Skin of body (tissue), 3 donors: ENCODE measurements at places on chromosomes 12 and 14. TPM values are rescaled to one million over a fixed set of nuclear protein-coding genes. Genes with fewer than 3 reads are reported as not detected.

- no peak for DNase-seq
Observed at GRCh38 chr12:2876431-2877046, 435 bp downstream of the FOXM1 start.

GNB3 gene
- 2.2 TPM for total RNA-seq

DNA sequence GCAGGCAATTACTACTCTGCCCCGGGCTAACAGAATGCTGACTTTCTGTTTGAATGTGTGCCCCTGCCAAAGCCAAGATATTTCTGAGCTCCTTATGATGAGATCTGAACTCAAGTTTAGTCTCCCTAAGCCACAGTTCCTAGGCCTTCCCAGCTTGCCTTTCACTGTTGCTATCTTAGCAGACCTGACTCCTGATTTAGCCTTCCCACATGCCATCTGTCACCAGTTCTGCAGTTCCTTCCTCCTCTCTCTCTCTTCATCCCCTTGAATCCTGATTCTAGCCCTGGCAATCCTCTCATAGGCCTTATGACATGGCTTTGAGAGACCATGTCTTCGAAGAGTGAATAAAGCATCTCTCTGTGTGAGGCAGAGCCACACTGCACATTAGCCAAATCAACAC lies 12.5 kb upstream of the SAMD4A start:
- no peak for DNase-seq

GRCh38 chr12:58509116-58509885 lies 411.0 kb downstream of the LRIG3 start:
- DNase-seq: no peak

SALL2 gene
- total RNA-seq: 4.9 TPM

FOXN4 gene
- 0.10 TPM for total RNA-seq

DNA sequence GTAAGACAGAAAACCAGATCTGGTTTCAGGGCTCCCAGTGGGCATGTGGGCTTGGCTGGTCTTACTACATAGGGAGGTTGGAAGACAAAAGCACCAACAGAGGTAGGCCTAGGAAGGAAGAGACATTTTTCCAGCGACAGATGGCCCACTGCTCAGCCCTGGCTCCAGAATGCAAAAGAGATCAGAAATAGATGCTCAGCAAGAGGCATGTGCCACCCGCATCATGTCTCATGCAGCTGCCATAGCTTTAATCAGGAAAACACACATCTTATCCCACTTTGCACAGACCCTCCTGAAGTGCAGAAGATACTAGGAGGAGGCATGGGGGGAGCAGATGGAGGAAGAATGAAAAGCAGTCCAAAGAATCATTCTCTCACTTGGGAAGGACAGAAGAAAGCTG lies 25.3 kb downstream of the VASH1 start:
- no peak for DNase-seq

DNA sequence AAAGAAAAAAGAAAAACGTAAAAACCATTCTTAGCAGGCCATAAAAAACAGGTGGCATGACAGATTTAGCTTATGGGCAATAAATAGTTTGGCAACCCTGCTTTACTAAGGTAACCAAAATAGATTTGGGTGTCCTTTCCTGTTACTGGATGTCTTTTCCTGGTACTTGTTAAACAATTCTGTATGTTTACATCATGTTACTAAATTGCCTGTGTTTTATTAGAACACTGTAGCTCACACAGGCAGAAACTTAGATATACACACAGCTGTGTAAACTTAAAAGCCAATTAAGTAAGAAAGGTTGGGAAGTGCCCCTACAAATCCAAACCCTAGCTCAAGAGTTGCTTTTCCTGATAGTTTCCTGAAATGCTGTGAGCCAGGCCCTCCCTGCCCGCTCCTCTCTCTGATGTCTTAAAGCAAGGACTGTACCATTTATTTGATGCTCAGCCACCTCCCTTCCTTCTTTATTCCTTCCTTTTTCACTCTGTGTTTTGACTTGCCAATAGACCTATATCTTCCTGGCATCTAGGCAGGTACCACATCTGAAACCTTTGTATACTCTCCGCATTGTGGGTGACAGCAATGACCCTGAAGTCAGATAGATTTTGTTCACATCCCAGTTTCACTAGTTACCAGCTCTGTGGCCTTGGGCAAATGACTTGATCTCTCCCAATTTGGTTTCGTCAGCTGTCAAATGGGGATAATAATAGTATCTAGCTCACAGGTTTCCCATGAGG lies 3.7 kb upstream of the CAMKK2 start:
- DNase-seq: no peak

DNA sequence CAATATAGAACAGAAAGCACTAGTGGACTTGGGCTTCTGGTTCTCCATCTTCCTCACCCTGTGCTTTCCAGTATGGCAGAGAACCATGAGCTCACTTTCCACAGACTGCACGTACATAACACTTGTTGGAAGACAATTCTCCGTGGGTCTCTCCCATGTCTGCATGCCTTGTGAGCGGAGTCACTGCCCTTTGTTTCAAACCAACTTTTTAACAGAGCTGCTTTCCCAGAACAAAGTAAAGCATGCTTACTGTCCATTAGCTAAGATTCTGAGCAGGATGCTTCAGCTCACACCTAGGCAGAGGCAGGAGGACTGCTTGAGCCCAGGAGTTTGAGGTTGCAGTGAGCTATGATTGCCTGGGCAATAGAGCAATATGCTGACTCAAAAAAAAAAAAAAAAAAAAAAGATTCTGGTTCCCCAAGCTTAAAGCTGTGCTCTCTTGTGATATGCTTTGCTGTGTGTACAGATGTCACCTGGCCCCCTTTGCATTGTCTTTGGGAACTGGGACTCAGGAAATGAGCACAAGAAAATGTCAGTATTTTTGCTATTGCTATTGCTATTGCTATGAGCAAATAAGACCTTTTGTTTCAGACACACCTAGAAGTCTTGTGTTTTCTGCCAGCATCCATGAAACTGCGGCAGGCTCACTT lies 54.6 kb upstream of the PTGR2 start:
- DNase-seq: no peak

DNA sequence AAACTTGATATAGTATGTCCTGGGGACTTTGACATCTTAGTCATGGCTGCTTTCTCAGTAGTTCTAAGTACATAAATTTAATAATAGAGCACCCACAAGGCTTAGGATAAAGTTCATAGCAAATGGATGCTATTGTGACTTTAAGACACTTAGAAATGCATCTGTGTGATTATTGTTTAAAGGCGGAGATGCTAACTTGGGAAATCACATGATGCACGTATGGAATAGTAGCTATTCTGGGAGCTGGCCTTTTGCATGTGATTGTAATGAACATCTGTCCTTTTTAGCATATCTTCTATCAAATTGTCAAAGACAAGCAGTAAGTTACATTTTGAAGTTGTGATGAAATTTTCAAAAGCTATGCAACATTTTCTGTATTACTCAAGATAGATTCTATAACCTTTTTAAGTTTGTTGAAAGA lies 46.7 kb upstream of the ATP2A2 start:
- no peak for DNase-seq

GRCh38 chr12:27460471-27460978 lies 14.0 kb downstream of the SMCO2 start:
- no peak for DNase-seq

- DNase-seq: no peak
Observed at GRCh38 chr12:21559855-21560569, 33.9 kb downstream of the SPX start.

- no peak for DNase-seq
Observed at GRCh38 chr12:79939728-79940310, 4.9 kb upstream of the PPP1R12A start.

- no peak for DNase-seq
Observed at GRCh38 chr12:85733221-85733840, 102.9 kb downstream of the RASSF9 start.

IGF1 gene
- 14.0 TPM for total RNA-seq

LTBP2 gene
- 18.8 TPM for total RNA-seq

DNA sequence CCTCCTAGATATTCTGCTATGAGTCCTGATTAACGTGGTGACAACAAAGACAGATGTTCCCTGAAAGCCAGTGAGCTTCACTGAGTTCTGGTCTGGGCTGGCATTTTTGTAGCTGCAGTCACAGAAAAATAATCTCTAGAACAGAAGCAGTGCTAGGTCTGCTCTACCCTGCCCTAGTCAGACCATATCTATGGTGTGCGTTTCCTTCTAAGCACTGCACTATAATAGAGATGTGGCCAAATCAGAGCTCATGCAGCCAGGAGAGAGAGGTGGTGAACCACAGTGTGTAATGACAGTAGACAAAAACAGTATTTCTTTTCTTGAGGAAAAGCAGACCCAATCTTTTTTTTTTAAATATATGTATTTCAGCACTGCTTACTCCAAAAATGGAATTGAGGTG lies 76.3 kb downstream of the CMAS start:
- no peak for DNase-seq

DNA sequence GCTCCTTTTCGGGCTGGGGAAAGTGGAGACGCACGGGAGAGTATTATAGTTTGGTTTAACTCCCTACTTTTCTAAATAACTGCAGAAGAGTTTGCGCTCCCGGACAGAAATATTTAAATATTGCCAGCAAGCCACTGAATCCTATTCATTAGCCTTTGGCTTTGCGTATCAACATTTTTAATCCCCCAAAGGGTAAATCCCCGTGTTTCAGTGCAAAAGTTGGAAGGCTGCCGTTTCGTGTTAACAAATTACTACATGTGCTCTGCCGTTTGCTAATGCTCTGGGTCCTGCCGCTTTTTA lies 372 bp upstream of the DPF3 start:
- DNase-seq: no peak

GPATCH2L gene
- total RNA-seq: 48.9 TPM

DNA sequence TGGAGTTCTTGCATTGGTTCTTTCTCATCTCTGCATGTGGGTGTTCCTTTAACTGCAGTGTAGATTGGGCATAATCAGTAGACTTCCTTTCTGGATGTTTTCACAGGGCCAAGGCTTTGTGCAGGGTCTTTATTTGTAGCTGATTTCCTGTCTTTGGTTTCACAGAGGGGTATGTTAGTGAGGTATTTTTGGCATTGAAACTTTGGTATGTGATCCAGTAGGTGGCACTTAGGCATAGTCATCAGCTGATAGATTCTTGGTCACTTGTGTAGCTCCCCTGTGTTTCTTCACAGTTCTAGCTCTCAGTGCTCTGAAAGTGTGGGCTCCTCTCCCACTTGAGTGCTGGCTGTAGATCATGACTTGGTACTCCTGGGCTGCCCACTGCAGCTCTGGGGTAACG lies 52.7 kb upstream of the LMO3 start:
- no peak for DNase-seq

PYM1 gene
- 21.0 TPM for total RNA-seq

- DNase-seq: no peak
Observed at GRCh38 chr12:16492240-16492639, 113.7 kb downstream of the LMO3 start.
